EH (cell line): ENCODE measurements at places on chromosomes 3 and 15.

- DNase-seq = no peak
These were observed 36.9 kb downstream of the NR1D2 start for GRCh38 chr3:23981955-23982354.

DNA sequence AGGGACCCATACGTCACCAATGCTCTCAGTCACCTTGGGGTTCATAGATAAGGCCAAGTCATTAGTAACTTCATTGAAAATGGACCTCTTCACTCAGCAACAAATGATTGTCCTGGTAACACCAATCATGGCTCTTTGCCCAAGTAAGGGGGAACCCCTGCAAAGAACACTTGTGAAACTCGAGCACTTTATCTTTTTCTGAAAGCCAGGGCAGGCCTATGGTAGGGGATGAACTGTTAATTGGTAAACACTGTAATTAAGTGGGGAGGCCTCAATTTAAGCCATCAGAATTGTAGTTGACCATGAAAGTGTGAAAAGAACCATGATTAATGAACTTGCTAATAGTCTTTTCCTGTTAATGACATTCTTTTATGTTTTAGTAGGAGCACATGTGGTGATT, 73.3 kb downstream of the ABHD5 start:
- DNase-seq = no peak

DNA sequence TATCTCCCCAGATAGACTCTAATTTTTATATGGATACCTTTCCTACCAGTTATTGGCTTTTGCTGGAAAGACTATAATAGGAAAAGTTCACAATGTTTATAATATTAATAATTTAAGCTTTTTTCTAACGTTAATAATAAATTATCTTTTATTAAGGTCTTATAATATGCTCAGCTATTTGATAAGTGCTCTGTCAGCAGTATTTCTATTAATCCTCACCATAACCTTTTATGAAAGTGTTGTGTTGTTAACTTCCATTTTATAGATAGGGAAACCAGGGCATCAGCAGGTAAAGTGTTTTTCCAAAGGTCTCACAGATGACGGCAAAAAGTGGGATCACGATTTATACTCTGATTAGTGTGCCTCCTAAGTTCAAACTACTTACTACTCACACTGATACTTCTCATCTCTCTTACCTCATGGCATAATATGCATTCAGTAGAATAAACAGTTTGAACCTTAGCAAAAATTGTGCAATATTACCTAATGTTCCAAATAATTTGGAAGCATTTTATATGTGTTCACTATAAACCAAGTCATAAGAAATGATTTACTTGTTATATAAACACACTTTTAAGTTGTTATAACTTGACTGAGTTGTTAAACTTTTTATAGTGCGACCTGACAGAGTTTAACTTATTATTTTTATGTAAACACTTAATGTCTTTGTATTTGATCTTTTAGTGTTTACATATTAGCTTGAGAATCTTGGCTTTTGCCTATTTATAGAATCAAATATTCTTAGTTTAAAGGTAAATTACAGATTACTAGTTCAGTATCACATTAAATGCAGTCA, 274.9 kb upstream of the DCBLD2 start:
- peak; percentile 9 for DNase-seq

DNA sequence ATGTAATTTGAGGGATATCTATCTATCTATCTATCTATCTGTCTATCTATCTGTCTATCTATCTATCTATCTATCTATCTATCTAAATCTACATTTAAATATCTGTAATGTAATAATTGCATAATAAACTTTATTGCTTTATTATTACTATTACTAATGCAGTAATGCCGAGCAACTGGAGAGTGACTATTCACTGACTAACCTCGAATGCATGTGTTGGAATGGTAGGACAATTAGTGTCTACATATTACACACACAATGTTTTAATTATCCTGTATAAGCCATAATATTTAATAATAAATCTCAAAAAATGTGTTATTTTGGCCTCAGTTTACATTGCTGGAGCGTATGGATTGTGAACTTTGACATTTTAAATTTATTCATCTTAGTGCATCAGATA, 25.2 kb upstream of the CNTN3 start:
- DNase-seq = peak; percentile 36

- DNase-seq = no peak
These were observed 982.8 kb upstream of the ROBO1 start for GRCh38 chr3:80750637-80751036.

DNA sequence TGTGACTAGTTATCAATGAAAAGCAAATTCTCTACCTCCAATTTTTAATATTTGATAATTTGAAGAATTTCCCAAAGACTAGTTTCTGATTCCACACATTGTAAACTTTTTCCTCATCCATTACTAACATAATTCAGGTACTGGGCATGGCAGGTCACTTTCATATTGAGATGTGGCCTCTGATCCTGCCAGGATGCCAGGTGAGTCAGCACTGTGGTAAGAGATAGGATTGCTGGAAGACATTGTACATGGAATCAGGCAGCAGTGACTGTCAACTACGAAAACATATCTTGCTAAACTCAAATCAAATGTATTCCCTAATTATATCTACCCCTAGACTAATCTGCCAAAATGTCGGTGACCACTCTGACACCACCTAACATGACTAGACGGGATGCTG, 33.2 kb upstream of the POU1F1 start:
- DNase-seq = no peak

DNA sequence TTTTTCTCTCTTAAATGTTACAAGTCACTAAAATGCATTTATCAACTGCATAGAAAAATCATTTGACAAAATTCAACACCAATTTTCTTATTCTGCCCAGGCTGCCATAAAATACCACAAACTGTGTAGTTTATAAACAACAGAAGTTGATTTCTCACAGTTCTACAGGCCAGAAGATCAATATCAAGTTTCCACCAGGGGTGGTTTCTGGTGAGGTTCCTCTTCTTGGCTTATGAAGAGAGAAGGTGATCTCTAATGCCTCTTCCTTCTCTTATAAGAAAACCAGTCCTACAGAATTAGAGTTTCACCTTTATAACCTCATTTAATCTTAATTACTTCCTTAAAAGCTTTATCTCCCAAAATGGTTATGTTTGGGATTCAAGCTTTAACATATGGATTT, 10.9 kb upstream of the CD200R1L start:
- DNase-seq = no peak

- peak; percentile 37 for DNase-seq
These were observed 427.5 kb downstream of the VGLL3 start for GRCh38 chr3:86563400-86563970.

GRCh38 chr15:94229591-94230369, 1.6 kb upstream of the MCTP2 start:
- no peak for DNase-seq

DNA sequence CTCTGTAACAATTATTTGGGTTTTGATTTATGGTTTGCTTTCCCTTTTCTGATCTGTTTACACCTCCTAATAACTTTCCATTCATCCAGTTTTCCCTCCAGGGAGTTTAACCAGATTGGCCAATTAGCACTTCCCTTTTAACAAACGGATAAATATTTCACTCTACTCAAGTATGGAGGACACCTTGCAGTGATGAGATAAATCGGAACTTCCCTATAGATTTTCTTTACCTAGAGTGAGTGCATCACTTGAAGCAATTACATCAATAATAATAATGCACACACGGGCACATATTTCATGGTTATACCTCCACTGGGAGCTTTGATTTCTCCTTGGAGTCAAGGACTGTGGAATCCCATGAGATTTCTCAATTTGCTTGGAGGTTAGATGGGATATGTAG, 239.1 kb upstream of the CFAP20DC start:
- DNase-seq = no peak

DNA sequence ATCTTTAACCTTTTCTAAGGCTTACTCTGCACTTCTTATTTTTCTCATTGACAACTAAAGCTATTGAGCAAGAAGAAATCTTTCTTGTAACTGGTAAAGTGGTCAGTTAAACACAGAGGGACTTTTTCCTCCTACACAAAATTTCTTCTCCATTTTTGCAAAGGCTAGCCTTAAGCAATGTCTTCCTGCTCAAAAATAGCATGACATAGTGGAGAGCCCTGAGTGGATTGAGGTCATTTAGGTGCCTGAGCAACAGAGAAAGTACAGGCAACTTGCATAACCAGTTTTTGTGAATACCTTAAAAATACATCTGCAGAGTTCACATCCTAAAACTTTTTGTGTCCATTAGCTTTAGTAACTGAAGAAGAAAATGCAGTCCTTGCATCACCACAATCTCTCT, 144.7 kb upstream of the TTC14 start:
- no peak for DNase-seq

DNA sequence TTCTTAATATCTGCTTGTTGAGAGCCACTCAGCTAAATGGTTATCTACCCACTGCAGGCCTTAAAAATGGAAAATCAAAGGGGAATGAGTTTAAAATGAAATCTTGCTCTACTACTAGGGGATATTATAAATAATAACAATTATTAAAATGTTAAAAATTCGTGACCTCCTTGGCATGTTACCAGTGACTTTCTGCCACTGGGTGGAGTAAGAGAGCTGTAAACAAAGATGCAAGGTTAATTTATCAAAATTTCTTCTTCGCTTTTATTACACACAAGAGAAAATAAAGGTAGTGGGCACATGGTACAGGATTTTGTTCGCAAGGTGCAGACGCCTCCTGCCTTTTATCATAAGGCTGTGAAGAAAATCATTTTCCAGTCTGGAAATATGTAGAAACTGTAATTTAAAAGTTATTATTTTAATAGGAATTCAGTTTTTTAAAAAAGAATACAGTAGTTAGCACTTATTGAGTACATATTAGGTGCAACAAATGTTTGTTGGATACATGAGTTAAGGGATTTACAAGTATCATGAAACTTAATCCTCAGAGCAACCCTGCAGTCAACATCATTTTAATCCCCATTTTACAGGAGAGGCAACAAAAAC, 272.6 kb downstream of the SUCLG2 start:
- DNase-seq = peak; percentile 31

DNA sequence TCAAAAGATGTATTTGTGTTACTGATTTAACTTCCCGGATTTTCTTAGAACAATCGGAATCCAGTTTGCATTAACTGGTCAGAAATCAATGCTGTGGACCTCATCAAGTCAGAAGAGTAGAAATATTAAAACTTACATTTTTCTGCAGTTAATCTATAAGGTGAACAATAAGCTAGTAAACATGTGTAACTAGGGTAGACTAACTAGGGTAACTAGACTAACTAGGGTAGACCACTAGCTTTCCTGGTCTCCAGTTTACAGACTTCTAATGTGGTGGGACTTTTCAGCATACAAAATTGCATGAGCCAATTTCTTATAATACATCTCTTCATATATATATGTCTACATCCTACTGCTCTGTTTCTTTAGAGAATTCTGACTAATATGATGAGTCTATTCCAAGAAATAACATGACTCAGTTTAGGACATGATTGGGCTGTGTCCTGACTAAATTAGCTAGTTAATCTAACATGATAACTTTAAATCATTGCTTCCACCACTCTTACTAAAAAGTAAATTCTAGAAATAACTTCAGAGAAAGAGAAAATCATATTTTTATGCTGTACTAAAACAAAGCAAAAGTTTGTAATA, 5.3 kb downstream of the PLSCR2 start:
- DNase-seq = peak; percentile 47

DNA sequence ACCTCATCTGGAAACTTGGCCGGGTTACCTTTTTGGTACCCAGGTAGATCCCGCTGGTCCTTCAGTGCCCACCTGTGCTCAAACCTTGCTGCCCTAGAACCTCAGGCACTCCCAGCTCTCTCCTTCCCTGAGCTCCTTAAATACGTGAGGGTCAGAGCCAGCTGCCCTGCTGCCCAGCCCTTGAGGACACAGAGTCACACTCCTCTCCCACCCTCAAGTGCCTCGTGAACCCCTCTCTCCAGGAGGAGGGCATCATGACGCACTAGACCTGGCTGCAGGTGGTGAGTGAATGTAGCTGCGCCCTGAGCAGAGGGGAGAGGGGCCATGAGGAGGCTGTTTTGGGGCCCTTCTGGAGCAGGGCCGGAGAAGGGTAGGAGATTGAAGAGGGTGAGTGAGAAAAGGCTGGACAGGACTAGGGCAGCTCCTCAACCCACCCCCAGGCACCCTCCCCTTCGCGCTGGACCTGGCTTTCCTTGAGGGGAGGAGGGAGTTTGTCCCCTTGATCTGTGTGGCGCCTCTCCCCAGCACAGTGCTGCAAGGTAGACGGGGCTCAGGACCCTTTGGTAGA, 941 bp downstream of the SLC12A8 start:
- no peak for DNase-seq

- no peak for DNase-seq
These were observed 20.7 kb upstream of the GOLGA6C start for GRCh38 chr15:75237316-75237982.

GRCh38 chr3:132164469-132165092, 129.8 kb upstream of the CPNE4 start:
- DNase-seq = no peak

- no peak for DNase-seq
These were observed 121.2 kb upstream of the LINGO1 start for GRCh38 chr15:77753939-77754338.

DNA sequence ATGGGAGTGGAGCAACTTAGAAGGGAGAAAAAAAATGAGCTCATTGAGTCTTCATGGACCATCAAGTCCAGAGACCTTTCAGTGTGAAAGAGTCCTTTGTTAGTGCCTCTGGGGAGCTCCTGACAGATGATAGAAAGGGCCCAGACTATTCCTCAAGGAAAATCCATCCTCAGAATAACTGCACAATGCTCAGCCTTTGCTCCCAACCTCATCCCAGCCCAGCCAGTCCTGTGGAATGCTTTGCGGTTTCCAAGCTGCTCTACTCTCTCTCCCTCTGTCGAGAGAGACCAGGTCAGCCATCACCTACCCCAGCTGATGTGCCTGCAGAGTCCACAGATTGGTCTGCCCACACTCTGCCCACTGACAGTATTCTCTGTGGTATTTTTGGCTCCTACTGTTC, 406.2 kb downstream of the MFSD1 start:
- peak; percentile 45 for DNase-seq

- no peak for DNase-seq
These were observed 551.9 kb upstream of the GOLIM4 start for GRCh38 chr3:168647582-168647981.

GRCh38 chr3:37945156-37945806, 45.3 kb upstream of the VILL start:
- no peak for DNase-seq

DNA sequence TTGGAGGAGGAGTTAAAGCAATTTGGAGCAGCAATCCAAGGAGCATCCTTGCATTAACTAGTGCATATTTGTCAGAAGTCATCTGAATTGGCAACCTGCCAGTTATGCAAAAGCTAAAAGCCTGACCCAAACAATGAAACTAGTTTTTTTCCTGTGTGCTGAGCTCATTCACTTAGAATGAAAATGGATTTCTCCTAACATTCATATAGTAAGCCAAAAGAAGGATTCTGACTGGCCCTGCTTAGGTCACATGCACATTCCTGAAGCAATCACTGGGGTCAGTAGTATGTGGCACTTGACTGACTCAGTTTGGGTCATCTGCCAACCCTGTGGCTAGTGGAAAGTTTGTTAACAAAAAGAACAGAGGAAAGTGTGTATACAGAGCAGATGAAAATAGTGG, 30.5 kb downstream of the OXSM start:
- peak; percentile 96 for DNase-seq

DNA sequence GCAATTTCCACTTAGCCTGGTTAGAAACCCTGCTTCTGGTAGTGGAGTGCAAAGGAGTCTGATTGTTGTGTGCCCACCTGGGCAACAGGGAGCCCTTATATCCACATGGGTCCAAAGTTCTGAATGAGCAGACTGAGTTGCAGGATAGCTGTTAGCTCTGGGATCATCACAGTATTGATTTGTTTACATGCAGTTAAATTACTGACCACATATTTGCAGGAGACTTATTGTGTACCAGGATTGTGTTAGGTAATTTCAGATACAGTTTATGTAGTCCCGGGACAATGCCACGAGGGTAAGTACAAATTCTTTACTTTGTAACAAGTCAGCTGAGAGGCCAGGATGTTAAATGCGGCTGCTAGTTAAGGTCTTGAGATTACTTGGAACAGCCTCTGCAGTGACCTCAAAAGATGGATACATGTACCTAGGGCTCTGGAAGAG, 18.8 kb downstream of the ARHGEF26 start:
- DNase-seq = no peak
